ENCODE measurements at places on chromosomes 11 and 22. TPM values are rescaled to one million over a fixed set of nuclear protein-coding genes. Genes with fewer than 3 reads are reported as not detected.

Gene FAM180B
- polyA plus RNA-seq = 3.0 TPM

Gene SPA17
- polyA plus RNA-seq = 2.1 TPM

Gene IRAG1
- 6.4 TPM for polyA plus RNA-seq

Gene NAALADL1
- 7.4 TPM for polyA plus RNA-seq

Gene PTGDR2
- 0.65 TPM for polyA plus RNA-seq

Gene RASL10A
- polyA plus RNA-seq = 1.7 TPM

Gene B3GAT3
- 21.4 TPM for polyA plus RNA-seq

Gene LSP1
- 77.7 TPM for polyA plus RNA-seq

Gene CHRNA10
- 5.6 TPM for polyA plus RNA-seq

Gene HEPN1
- 0.26 TPM for polyA plus RNA-seq

Gene TUG1
- polyA plus RNA-seq = 104 TPM

Gene PLAAT3
- 37.5 TPM for polyA plus RNA-seq

Gene MUC5AC
- polyA plus RNA-seq = not detected

Gene BMAL1
- polyA plus RNA-seq = 9.3 TPM

Gene OR2D2
- polyA plus RNA-seq = not detected

Gene RAG1
- 6.1 TPM for polyA plus RNA-seq

Gene AKIP1
- 22.0 TPM for polyA plus RNA-seq

Gene TBX10
- not detected for polyA plus RNA-seq

Gene TMA7B
- not detected for polyA plus RNA-seq

Gene GAL3ST1
- 6.5 TPM for polyA plus RNA-seq

Gene ARHGEF17
- polyA plus RNA-seq = 60.3 TPM

Gene OR8A1
- 0.37 TPM for polyA plus RNA-seq

Gene TKFC
- polyA plus RNA-seq = 20.7 TPM

Gene TECTA
- polyA plus RNA-seq = 1.7 TPM

Gene RAG2
- polyA plus RNA-seq = 0.28 TPM

Gene CARD18
- not detected for polyA plus RNA-seq

Gene CALCA
- not detected for polyA plus RNA-seq

Gene CREB3L1
- 38.3 TPM for polyA plus RNA-seq

Gene SERPIND1
- polyA plus RNA-seq = 0.08 TPM

Gene PGM2L1
- polyA plus RNA-seq = 4.6 TPM

Gene DSCAML1
- polyA plus RNA-seq = 0.63 TPM

Gene EXT2
- 50.3 TPM for polyA plus RNA-seq

Gene AIFM3
- polyA plus RNA-seq = 0.45 TPM

Gene USP2
- 60.0 TPM for polyA plus RNA-seq

Gene GVQW3
- polyA plus RNA-seq = 5.0 TPM

Gene TUBA8
- 21.0 TPM for polyA plus RNA-seq

Gene FXYD6
- polyA plus RNA-seq = 227 TPM

Data from hindlimb muscle (tissue), 1 donor.